ENCODE measurements at places on chromosomes 3 and 15.

- no peak for DNase-seq
Measured at GRCh38 chr3:99825004-99825640, 7.5 kb downstream of the CMSS1 start.

DNA sequence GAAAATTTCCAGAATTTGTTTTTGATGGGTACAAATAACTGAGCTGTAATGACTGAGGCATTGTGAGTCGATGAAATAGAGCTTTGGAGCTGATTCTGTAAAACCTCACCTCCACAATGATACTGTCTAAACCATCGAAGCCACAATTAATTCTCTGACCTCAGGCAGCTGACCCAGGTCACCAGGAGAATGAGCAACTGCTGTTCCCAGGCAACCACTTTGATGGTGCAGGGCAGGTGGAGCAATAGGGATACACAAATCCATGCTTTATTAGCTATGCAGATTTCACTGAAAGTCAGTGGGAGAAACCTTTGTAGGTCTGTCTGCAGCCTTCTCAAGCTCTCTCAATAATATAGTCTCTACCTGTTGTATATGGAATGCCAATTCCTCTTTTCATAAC, 204.4 kb downstream of the RYR3 start:
- DNase-seq: no peak

DNA sequence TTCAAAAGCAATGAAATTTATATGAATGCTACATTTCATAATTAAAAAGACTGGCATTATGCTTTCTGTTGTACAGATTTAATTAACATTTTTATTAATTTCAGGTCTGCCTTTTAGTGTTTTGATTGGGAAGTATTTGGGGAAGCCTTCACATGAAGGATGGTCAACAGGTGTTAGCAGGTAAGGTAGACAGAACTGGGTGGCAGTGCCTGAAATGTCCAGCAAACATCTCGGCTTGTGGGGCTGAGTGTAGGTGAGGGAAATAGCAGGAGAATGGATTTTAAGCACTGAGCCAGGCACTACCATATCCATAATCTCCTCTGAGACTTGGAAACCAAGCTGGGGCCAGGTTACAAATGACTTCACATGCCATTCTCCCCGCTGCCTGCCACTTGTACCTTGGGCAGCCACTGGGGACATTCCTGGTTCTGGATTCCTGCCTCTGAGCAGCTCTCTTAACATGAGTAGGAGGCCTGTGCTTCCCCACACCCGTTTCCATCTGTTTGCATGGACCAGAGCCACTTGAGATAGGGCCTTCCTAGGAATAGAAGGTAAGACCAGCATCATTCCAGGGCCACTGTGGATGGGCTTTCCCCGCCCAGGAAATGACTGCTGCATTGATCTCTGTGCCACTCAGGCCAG, 125.9 kb upstream of the HES1 start:
- no peak for DNase-seq

DNA sequence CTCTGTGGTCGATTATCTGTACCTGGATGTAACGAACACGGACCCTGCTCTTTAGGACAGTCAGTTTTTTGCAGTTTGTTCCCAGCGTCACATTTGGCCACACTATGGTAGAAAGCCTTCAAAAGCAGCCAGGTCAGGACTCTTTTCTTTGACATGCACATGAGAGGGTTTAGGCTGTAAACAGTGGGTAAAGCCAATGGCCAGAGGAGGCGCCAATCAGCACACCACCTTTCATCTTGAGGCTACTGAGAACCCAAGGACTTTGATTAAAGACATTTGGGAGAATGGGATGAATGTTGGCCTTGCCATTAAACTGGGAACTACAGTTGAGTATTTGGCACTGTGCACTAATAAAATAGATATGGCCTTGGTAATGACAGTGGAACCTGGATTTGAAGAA, 225.9 kb downstream of the OXSM start:
- no peak for DNase-seq

DNA sequence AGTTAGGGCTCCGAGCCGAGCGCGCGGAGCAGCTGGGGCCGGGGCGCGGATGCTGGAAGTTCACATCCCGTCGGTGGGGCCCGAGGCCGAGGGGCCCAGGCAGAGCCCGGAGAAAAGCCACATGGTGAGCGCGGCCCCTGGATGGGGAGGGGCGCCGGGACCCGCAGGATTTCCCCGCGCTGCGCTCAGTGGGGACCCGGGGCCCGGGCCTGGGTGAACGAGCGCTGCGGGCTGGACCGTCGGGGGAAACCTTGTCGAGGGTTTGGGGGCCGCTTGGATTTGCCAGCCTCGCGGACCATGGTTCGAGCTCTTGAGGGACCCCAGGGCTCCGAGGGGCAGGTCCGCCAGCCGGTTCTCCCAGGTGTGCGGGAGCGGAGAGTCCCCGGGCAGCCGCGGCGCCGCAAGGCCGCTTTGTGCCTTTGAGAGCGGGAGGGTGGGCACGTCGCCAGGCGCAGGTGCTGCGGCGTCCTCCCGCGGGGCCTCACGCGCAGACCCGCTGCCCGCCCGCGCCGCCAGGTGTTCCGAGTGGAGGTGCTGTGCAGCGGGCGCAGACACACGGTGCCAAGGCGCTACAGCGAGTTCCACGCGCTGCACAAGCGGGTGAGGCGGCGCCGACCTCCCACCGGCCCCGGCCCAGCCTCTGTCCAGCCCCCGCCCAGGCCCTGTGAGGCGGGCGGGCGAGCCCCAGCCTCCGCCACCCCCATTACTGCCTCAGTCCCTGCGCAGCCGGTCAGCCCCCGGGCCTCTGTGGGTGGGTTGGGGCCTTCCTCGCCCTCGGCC, at the start of gene SNX22:
Gene SNX22, plus strand, starts transcription at position 5 of the 780 bp plus-strand sequence. Its CDS starts 45 bp downstream, at position 50.
- DNase-seq: no peak

DNA sequence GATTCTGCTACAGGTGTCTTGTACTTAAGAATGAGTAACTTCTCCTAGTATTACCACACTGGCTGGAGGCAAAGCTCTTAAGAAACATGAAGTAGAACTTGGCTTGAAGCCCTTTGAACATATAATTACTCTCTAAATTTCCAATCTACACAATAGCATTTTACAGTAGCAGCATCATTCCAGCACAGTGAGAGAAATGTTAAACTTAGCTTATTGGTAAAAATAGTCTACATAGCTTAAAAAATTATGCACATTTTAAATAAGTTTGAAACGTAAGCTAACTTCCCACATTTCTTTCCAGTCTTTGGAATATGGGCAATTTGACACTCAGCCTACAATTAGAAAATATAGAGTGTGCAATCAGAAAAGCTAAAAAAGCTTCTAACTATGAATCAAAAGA, 32.8 kb upstream of the TOP2B start:
- DNase-seq: no peak

DNA sequence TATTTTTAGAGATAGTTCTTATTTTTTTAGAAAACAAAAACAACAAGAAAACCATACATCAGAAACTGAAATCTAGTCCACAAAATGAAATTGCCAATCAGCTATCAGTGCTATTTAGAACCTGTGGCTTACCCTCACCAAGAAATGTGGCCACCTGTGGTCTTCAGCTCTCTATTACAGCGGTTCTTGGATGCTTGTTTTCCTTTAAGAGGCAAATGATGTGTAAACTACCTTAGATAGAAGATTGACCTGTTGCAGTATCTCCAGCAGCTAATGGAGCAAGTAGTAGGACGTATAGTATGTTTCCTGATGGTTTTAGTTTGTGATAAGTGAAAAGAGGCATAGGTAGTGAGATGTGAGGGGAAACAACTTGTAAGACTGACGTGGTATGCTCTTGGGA, 21.2 kb downstream of the TFG start:
- no peak for DNase-seq

- no peak for DNase-seq
Measured at GRCh38 chr3:114494498-114494897, 200.7 kb downstream of the TIGIT start.

- DNase-seq: no peak
Measured at GRCh38 chr15:35141743-35142471, 56.8 kb upstream of the NANOGP8 start.
